Tongue (tissue), 3 donors: ENCODE measurements at places on chromosomes 16 and 17. TPM values are rescaled to one million over a fixed set of nuclear protein-coding genes. Genes with fewer than 3 reads are reported as not detected.

GRCh38 chr16:28321700-28322411 lies 29.5 kb downstream of the SBK1 start:
- DNase-seq = peak; percentile 28

The KRT20 gene
- 0.51 TPM for total RNA-seq

- no peak for DNase-seq
Observed at GRCh38 chr16:1425616-1426370, 5.1 kb upstream of the PERCC1 start.

DNA sequence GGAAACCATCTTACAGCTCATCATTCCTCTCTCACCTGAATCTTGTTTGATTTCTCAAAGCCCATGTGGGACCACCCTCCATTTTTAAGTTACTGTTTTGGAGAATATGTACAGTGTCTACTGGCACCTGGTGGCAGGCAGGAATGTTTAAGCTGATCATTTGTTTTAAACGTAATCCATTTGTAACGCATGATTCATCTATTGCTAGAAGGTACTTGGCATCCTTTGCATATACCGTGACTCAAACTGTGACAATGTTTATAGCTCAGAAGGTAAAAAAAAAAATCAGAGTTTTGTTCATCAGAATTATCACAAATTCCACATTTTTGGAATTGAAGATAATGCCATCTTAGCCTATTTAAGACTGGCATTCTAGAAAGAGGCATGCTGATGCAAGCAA lies 1007.5 kb upstream of the EEF2KMT start:
- no peak for DNase-seq

DNA sequence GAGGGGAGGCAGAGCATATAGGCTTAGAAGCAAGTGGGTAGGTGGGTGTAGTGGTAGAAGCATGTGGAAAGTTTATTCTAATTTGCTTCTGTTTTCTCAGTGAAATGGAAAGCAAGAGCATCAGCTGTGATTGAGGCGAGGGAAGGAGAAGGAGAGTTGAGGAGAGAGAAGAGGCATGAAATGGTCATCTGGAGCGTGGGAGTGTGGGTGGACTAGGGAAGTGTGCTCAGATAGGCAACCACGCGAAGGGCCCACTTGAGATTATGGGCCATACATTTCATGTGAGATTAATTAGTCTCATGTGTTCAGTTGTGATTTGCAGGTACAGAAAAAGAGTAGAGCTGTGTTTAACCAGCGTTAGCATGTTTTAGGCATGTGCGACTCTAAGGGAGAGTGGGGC lies 20.8 kb upstream of the CDC6 start:
- no peak for DNase-seq

The TBC1D3 gene
- total RNA-seq = not detected

- DNase-seq = no peak
Observed at GRCh38 chr17:75778861-75779249, 5.8 kb upstream of the UNK start.

GRCh38 chr17:6940186-6940649 lies 55.6 kb upstream of the ALOX12 start:
- DNase-seq = no peak

- DNase-seq = peak; percentile 34
Observed at GRCh38 chr16:70684146-70685060, 1.4 kb downstream of the MTSS2 start.

DNA sequence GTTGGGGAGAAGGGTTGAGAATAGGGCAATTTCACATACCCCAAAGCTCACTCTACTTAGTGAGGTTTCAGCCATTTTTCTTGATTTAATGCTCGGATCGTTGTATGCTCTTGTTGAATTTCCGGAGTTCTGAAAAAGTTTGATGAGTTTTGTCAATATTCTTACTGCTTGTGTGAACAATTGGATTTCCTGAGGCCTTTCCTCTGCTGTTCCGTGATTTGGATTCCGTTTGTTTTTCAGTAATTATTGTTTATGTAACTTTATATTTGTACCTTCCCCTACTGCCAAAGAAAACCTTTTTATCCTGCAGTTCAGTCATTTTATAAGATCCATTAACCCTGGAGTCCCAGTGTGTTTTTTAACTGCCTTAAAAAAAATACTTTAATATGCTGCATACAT lies 62.9 kb downstream of the PHKB start:
- DNase-seq = no peak

The SPHK1 gene
- total RNA-seq = 6.5 TPM

The CD300C gene
- not detected for total RNA-seq

GRCh38 chr16:70658921-70659320 lies 12.6 kb downstream of the IL34 start:
- no peak for DNase-seq

DNA sequence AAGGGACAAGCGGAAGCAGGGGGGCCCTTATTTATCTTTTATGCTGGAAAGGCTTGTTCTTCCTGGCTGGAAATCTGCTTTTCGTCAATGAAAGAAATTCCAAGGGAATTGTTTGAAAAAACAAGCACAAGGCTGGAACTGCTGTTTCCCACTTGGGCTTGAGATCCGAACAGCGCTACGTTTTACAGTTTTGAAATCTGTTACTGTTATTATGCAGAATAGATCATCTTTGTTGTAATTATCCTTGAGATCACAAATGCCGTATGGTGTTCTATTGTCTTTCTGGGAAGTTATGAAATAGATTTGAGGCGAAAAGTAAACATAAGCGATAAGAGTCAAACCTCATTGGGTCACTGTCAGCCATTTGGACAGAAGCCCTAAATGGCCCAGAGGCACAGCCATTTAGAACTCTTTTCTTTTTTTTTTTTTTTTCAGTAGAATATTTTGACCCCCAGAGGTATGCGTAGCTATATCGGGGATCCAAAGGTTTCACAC lies 223.3 kb downstream of the IRX3 start:
- DNase-seq = no peak

GRCh38 chr16:50234771-50235556 lies 31.4 kb upstream of the ADCY7 start:
- DNase-seq = peak; percentile 13

DNA sequence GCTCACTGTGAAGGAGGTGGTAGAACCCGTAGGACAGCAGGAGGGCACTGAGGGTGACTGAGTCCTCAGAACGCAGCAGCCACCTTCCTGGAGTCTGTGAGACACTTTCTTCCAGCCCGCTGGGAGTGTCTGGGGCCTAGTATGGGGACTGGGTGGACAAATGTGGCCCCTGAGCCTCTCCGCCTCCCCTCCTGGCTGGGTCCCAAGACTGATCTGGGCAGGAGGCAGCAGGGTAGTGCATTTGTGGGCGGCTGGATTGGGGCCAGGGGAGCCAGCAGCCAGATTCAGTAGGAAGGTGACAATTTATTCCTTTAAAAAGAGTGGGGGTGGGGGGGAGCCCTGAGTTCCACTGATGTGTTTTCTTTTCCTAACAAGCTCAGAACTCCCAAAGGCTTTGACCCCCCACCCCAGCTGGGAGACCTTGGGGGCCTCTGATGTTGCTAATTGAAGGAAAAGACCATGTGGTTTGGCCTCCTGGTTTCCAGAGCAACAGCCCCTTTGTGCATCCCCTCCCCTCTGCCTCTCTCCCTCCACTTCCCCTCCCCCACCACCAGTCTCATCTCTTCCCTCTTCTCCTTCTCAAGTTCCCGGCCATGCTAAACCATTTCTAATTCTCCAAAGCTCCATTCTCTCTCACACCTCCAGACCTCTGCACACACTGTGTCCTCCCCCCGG lies 4.4 kb downstream of the CLEC19A start:
- peak; percentile 56 for DNase-seq

DNA sequence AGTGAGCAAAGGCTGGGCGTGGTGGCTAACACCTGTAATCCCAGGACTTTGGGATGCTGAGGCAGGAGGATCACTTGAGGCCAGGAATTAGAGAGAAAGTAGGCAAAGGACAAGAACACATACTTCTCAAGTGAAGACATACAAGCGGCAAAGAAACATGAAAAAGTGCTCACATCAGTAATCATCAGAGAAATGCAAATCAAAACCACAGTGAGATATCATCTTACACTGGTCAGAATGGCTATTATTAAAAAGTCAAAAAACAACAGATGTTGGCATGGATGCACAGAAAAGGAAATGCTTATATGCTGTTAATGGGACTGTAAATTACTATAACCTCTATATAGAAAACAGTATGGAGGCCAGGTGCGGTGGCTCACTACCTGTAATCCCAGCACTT lies 12.2 kb upstream of the SLX4 start:
- no peak for DNase-seq

The CLDN9 gene
- total RNA-seq = not detected

DNA sequence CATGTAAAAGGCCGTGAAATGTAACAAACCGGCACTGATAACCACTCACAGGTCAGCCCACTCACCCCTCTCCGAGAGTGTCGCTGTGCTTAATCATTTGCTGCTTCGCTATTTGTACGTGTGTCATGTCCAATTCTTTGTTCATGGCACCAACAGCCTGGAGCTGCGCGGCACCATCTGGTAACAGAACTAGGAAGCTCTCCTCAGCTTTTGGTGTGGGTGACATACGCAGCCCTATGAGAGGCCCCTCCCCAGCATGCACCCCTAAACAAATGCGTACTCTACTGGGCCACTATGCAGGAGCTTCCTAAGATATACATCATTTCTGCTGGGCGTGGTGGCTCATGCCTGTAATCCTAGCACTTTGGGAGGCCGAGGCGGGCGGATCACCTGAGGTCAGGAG lies 2.3 kb upstream of the PECAM1 start:
- DNase-seq = no peak
